ENCODE measurements at places on chromosomes 3 and 15.

DNA sequence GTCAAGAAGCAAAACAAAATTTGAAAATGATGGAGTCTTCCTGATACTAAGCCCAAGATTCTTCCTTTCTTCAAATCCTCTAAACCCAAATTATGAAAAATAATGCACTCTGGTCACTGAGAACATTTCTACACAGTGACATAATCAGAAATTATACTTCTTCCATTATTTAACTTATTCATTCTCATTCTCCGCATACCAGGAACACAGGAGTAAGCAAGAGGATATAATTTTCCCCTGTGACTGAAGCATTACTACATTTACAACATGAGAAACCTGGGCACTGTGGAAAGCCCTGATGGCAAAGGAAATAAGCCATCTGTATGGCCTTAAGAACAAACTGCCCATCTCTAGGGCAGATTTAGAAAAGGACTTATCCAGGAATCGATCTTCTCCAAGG lies 47.0 kb downstream of the EXD1 start:
- no peaks in the 10 kb centered on the region for H3K36me3 ChIP-seq
- H3K27me3 ChIP-seq, result no peaks in the 10 kb centered on the region
- no peaks in the 10 kb centered on the region for H3K4me1 ChIP-seq
- no peak overlapping the region for H3K27ac ChIP-seq
- no peak for DNase-seq
- H3K4me3 ChIP-seq, result no peak overlapping the region

- H3K27me3 ChIP-seq, result no peaks in the 10 kb centered on the region
- no peak overlapping the region for H3K27ac ChIP-seq
- no peak overlapping the region for H3K4me3 ChIP-seq
- no peaks in the 10 kb centered on the region for H3K36me3 ChIP-seq
Measured at GRCh38 chr3:138912237-138912636, 34.7 kb downstream of the FOXL2 start.

DNA sequence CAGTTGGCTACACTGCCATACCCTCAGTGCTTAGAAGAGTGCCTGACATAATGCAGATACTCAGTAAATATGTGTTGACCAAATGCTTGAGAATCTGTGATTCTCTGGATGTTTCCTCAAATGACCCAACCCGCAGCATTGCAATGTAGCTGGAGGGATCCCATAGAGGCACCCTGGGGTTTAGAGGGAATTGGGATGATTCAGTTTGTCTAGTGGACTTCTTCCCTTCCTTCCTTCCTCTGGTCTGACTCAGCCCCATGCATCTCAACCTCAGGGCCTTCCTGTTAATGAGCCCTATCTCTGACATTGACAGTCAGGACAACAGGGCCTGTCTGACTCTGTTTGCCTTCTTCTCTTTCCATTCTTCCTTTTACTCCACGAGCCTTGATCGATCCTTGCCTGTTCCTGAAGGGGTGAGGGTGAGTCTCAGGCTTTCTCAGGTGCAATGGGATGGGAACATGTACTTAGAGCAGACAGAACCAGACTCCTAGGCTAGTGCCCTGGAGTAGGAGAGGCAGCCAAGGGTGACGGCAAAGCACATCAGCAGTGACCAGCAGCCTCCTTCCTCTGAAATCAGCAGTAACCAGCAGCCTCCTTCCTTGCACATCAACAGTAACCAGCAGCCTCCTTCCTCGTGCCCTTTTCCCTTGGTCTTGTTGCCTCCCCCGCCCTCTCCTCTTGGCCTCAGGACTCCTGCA lies 78.2 kb downstream of the DGKG start:
- no peaks in the 10 kb centered on the region for H3K36me3 ChIP-seq
- no peak overlapping the region for H3K27ac ChIP-seq
- H3K4me3 ChIP-seq, result no peak overlapping the region
- no peak for DNase-seq

DNA sequence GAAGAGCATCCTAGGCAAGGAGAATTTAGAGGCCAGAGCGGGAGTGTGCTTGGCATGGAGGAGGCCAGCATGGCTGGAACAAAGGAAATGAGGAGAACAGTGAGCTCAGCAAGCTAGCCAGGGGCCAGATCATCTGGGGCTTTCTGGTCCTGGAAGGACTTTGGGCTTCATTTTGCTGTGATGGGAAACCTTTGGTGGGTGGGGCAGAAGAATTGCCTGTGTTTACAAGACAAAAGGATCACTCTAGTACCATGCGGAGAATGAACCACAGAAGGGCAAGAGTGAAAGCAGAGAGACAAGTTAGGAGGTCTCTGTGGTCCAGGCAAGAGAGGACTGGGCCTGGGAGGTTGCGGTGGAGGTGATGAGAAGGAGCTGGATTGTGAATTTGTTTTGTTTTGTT lies 61.6 kb upstream of the FOXP1 start:
- DNase-seq, result no peak
- H3K36me3 ChIP-seq, result no peaks in the 10 kb centered on the region
- no peak overlapping the region for H3K4me3 ChIP-seq
- no peaks in the 10 kb centered on the region for H3K27me3 ChIP-seq
- no peaks in the 10 kb centered on the region for H3K4me1 ChIP-seq
